ENCODE measurements at places on chromosomes 1 and 21.

- DNase-seq, result no peak
Measured at GRCh38 chr1:95435611-95436010, 201.6 kb downstream of the RWDD3 start.

DNA sequence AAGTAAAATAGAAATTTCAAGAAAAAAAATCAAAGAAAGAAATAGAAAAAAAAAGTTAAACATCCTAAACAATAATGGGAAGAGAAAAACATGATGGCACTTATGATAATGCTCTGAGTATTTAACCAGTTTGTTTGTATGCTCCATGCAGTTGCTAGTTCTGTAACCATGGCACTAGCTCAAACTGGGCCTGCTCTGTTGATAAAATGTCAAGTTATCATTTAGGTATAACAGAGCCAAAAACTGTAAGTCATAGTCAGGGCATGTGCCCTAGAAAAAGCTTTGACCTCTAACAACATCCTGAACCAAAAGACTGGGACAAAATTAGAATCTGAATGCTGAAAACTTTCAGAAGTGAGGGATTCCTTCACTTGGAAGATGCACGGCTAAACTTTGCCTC lies 148.9 kb downstream of the KCNT2 start:
- no peak for DNase-seq

DNA sequence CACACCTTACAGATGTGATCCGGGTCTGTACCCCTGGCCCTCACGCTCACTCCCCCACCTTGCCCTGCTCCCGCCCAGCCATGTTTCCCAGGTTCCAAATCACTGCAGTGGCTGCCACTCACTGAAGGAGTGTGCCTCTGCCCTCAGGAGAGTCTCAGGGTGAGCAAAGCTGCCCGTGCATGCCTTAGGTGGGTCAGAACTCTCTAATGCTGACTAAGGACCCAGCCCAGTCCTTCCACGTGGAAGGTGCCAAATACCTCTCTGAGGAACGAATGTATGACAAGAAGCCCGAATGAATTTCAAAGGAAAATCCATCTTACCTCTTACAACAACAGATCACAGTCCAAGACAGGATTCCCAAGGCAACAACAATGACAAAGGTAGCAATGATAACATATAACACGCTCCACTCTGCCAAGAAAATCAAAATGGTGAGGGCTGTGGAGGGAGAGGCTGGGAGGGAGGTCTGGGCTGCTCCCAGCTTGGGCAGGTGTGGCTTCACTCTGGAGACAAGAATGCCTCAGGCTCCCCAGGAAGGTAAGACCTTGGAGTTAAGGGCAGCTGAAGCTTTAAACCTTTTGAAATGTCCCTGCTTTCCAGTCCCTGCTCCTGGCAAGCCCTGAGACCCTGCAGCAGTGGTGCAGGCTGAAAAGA lies 115.2 kb downstream of the KIAA0319L start:
- DNase-seq, result no peak

DNA sequence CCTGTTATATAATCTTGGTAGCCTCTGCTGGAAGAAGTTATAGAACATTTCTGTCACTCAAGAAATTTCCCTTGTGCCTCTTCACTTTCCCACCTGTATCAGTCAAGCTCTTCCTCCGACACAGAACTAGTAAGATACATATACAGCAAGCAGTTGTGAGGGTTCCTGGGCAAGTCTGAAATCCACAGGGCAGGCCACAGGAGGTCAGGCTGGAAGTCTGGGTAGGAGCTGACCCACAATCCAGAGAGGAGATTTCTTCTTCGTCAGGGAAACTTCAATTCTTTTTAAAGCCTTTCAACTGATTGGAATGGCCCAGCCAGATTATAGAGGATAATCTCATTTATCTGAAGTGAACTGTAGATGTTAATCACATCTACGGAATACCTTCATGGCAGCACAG lies 96.4 kb upstream of the FMN2 start:
- peak; percentile 25 for DNase-seq

GRCh38 chr1:85599681-85600080 lies 19.1 kb downstream of the CCN1 start:
- no peak for DNase-seq

- no peak for DNase-seq
Measured at GRCh38 chr1:230647321-230647720, 5.0 kb downstream of the COG2 start.

GRCh38 chr1:213683529-213683928 lies 304.2 kb upstream of the PROX1 start:
- no peak for DNase-seq

DNA sequence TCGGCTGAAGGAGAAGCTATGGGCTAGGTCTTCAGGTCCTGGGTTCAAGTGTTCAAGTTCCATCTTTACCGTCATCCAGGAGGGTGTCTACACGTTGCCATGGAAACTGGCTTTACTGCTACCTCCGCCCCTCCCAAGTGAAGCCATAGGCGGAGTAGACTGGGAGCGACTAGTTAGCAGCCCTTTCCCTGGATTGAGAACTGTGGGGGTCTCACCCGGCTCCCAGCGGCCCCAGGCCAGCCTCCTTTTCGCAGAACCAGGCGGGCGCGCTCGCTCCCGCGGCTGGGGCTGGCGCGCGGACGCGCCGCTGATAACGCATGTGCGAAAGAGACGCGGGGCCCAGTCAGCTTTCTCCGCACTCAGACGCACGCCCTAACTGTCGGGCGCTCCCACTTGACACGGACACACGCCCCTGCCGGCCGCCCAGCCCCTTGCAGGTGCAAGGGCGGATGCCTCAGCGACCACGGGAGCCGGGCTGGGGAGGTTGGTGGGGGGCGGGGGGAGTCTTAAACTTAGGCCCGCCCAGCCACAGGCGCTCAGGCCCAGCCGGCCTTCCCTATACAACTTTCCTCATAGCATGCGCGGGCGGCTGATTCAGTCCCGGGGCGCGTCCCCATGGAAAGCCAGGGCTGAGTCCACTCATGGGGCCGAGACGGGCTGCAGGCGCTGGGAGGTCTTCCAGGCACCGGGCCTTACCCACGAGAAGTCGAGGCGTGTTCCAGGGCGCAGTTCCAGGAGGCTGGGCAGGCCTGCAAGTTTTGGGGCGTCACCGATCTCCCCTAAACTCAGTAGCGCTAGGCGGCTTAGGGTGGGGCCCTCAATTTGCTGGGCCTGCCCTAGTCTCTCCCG lies 7.4 kb downstream of the EFNA4 start:
- DNase-seq, result peak; percentile 95

GRCh38 chr1:53963460-53963859 lies 17.3 kb downstream of the LRRC42 start:
- no peak for DNase-seq

GRCh38 chr1:206534552-206534951 lies 27.2 kb downstream of the RASSF5 start:
- DNase-seq, result no peak

- DNase-seq, result peak; percentile 86
Measured at GRCh38 chr21:31872452-31873274, at the start of gene HUNK. HUNK (plus strand) TSS chr21:31873020; CDS start chr21:31873675, 655 bp downstream.

- no peak for DNase-seq
Measured at GRCh38 chr21:45050797-45051489, 23.4 kb upstream of the ADARB1 start.
